Left cardiac atrium (tissue), 4 donors: ENCODE measurements at places on chromosomes 6 and 20.

- no peak for DNase-seq
These were observed 116.9 kb downstream of the RWDD2A start for GRCh38 chr6:83310046-83310445.

- no peak for DNase-seq
These were observed 7.9 kb downstream of the BFSP1 start for GRCh38 chr20:17523326-17523725.

- no peak for DNase-seq
These were observed 193.4 kb downstream of the CDC5L start for GRCh38 chr6:44580901-44581300.

- DNase-seq = no peak
These were observed 18.4 kb upstream of the RPN2 start for GRCh38 chr20:37160683-37161082.

GRCh38 chr6:157586088-157586414 lies 205.1 kb downstream of the ZDHHC14 start:
- DNase-seq = no peak

- DNase-seq = no peak
These were observed 508.9 kb upstream of the ADGRB3 start for GRCh38 chr6:68126089-68126749.

- no peak for DNase-seq
These were observed 90.7 kb downstream of the CDC5L start for GRCh38 chr6:44478158-44478557.

DNA sequence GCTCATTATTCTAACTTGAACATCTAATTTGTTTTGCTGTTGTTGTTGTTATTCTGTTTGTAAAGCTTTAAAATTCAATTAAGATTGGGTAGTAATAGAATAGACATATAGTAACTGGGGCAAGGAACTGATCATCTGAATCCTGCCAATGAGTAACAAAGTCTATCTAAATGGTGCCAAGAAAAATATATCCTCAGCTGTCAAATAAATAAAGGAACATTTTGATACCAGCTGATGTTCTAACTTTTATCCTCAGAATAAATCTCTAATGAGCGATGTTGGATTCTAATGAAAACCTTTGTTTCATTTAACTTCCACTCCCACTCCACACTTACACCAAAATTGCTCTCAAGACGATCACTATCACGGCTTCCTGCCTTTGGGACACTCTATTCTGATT lies 210.9 kb downstream of the TINAG start:
- no peak for DNase-seq

- DNase-seq = no peak
These were observed 36.1 kb upstream of the MAP7 start for GRCh38 chr6:136586295-136586694.

DNA sequence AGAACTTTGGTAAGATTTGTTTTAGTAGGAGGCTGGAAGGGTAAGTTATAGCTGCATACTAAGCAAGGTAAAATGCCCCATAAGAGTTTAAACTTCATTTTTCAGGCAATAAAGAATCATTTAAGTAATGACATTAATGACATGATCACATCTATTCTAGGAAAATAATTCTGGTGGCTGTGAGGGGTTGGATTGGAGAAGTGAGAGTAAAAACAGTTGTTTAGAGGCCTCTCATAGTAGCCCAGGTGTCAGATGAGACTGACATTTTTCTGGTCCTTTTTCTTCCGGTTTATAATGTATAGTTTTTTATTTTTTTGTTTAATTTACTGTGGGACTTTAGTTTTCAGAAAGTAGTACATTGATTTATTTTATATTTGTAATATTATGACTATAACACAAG lies 40.8 kb downstream of the ITCH start:
- no peak for DNase-seq

DNA sequence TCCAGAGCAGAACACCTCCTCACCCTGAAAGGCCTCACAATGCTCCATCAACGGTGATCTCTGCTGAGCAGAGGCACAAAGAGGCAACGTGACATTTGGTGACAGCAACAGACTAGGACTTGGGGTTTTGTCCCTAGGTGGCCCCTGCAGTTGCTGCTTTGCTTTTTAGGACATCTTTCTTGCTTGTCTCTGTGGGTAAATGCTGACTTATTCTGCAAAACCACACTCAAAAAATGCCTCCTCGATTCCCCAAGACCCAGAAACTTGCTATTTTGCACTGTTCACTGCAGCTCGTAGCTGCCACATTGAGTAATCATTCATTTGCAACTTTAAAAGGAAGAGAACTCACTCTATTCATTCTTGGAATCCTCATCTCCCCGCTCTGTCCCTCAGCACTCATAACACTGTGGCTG lies 209.9 kb downstream of the LY86 start:
- no peak for DNase-seq

- no peak for DNase-seq
These were observed 44.1 kb upstream of the ERVFRD-1 start for GRCh38 chr6:11155589-11155988.

- no peak for DNase-seq
These were observed 988 bp downstream of the ECHDC1 start for GRCh38 chr6:127342296-127342945.

DNA sequence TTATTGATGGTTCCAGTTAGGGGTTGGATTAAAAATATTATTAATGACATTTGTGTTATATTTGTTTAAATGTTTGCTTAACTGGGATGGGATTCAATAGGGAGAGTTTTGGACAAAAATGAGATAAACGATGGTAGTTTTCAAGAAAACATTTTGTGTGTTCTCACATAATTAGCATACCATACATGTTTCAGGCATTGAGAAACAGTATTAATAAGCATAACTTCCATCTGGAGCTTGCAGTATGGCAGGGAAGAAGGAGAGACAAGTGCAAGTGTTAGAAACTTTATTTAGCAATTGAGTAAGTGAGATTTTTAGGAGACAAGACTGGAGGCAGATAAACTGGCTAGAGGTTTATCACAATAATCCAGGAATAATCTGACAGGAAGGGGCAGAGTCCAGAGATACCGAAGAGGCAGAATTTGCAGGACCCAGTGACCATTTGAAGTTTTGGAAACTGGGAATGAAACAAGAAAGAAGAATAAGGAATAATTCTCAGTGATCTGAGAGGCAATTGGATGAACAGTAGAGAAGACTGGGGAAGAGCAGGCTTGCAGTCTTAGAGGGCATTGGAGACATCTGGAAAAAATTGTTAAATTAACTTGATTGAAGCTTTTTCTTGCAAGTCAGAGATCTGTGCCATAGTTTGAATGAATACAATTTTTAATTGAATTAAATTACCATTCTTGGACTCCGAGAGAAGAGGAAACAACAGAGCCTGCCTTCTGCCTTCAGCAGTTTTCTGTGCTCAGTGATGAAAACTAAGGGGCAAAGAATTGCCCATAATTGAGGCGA lies 73.0 kb upstream of the PTCHD4 start:
- DNase-seq = no peak

GRCh38 chr6:169425628-169426370 lies 172.2 kb upstream of the THBS2 start:
- no peak for DNase-seq
